ENCODE measurements at places on chromosomes 7 and 10. TPM values are rescaled to one million over a fixed set of nuclear protein-coding genes. Genes with fewer than 3 reads are reported as not detected.

- DNase-seq: no peak
These were observed 139.4 kb downstream of the EPC1 start for GRCh38 chr10:32207544-32207943.

DNA sequence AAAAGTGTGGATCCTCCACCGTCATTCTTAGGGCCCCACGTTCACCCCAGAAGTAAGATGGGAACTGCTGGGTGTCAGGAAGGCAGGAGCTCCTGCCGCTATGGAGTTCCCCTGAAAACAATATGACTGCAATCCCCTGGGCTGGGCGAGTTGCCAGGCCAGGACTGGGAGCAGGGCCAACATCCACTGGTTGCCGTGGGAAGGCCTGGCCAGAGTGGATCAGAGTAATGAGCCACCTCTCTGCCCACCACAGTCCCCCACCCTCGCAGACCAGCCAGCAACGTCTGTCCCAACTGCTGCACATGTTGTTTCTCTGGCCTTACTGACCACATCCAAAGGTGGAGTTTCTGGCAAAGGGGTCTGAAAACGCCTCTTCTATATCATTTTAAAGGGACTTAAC lies 86.6 kb downstream of the STRA8 start:
- DNase-seq: peak; percentile 94

The SHH gene
- total RNA-seq: not detected

The ST7 gene
- total RNA-seq: 16.2 TPM

- DNase-seq: no peak
These were observed 216.0 kb upstream of the DKK1 start for GRCh38 chr10:52098130-52098529.

The LIPF gene
- not detected for total RNA-seq

DNA sequence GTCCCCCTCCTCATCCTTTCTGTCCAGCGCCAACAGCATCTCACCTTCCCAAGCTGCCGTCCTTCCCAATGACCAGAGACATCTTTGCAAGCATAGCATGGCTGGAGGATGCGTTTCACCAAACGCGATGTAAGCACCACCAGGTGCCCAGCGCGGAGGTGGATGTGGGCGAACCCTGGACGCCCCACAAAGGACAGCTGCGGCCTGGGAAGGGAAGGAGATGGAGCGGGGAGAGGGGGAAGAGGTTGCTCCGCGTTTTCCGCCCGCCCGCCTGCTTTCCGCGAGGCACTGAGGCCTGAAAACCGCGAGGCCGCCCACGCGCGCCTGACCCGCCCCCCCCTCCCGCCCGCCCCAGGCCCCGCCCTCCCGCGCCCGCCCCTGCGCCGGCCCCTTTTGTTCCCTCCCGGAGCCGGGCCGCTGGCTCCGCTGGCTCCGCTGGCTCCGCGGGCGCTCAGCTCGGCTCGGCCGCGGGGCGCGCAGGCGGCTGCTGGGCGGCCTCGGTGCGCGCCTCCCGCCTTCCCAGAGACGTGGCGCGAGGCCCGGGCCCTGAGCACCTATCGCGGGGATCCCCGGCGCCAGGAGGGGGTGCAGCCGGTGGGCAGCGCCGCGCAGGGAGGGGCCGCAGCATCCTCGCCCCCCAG lies at the start of gene CLIP2:
Gene CLIP2 (plus strand): TSS at position 390 of the 641 bp plus-strand sequence. CDS start 28,140 bp downstream, outside the sequence.
- DNase-seq: peak; percentile 94

DNA sequence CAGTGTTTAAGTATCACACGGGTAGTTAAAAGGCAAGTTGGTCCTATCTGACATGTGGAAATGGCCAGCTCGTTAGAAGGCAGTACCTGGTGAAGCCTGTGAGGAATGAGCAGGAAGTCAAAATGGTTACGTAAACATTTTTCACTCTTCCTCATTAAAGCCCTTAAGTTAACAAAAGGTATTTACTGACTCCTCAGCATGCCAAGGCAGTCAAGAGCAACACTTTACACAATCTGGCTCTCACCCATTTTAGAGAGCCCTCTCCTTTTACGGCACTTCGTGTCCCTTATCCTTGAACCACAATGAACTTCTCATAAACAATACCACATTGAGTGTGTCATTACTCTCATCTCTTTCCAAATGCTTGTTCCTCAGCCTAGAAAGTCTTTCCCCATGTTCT lies 11.0 kb upstream of the RSBN1L start:
- DNase-seq: no peak

GRCh38 chr10:77415313-77415960 lies 222.2 kb downstream of the KCNMA1 start:
- DNase-seq: no peak

GRCh38 chr7:134394056-134394455 lies 64.8 kb downstream of the AKR1B1 start:
- DNase-seq: no peak

DNA sequence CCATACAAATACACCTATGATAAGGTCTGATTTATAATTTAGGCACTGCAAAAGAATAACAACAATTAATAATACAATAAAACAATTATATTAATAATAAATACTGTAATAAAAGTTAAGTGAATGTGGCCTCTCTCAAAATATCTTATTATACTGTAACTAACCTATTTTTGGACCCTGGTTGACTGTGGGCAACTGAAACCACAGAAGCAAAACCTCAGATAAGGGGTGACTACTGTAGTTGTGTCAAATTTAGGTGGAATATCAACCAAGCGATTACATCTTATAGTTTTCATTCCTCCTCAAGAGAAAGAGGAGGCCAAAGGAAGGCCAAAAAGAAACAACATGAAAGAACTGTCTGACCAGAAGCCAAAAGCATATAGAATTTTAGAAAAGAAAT lies 103.9 kb downstream of the SKAP2 start:
- no peak for DNase-seq

The CFAP70 gene
- total RNA-seq: 0.76 TPM

GRCh38 chr7:63899691-63900393 lies 98.8 kb upstream of the ZNF722 start:
- DNase-seq: peak; percentile 94

DNA sequence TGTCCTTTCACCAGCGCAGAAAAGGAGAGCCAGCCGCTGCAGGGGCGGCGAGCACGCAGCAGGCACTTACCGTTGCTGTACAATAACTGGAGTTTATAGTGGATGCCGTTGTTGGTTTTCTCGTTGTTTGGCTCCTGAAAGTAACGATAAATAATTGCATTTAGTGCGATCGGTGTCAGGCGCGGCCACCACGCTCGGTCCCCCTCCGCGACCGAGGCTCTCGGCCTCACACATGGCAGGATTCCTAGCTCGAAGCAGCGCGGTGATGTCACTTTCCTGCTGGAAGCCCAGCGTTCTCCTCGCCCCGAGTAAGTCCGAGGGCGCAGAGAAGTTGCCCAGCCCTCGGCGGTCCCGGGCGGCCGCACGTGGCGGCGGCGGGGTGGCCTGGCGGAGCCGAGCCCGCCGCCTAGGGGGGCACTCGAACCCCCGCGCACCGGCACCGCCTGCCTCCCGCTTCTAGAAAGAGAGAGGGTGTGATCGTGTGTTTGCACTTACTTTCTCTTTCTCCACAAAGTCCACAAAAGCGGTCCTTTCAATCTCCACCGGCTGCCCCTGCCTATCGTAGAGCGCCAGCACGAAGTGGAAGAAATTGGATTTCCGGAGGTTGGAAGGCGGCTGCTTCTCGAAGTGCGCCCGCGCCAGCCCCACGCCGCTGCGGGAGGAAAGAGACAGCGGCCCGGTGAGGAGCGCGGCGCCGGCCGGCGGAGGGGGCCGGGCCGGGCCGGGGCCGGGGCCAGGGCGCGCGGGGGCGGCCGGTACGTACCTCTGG lies 1.0 kb downstream of the EBF3 start:
- peak; percentile 87 for DNase-seq

DNA sequence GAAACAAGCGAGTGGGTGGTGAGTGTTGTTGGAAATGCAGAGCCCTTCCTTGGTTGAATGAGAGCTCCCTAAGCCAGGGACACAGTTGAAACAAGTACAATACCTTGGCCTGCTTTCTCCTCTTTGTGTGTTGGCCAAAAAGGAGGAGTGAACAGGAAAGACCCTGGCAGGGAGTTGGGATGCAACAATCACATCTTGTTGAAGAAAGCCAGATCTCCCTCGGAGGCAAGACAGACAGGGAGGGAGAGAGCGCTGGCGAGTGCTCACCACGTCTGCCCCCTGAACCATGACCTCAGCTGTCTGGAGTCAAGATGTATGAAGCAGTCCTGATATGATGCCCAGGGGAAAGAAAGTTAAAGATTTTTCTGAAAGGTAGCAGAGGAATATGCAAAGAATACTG lies 66.8 kb downstream of the ADAM12 start:
- DNase-seq: no peak

All from posterior vena cava (tissue), 2 donors.